ENCODE measurements at places on chromosomes 2 and 18. TPM values are rescaled to one million over a fixed set of nuclear protein-coding genes. Genes with fewer than 3 reads are reported as not detected.

GRCh38 chr2:105413206-105413605, 14.4 kb upstream of the FHL2 start:
- no peak for DNase-seq

The SOX11 gene
- total RNA-seq = 146 TPM

DNA sequence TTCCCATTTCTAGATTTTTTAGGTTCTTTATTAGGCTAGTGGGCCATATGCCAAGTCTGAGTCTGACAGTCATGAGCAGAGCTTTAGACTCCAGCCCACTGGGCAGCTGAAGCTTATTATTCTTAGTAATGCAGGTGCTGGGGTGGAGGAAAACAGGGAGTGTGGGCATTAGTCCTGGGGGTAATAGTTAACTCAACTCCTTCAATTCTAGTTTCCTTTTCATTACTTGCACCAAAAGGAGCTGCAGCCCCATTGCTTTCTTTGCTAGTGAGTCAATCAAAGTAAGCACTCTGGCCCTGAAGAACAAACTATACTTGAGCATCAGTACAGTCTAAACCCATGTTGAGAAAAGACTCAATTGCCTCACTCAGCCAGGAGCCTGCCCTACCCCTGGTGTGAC, 35.5 kb downstream of the ICOS start:
- DNase-seq = no peak

DNA sequence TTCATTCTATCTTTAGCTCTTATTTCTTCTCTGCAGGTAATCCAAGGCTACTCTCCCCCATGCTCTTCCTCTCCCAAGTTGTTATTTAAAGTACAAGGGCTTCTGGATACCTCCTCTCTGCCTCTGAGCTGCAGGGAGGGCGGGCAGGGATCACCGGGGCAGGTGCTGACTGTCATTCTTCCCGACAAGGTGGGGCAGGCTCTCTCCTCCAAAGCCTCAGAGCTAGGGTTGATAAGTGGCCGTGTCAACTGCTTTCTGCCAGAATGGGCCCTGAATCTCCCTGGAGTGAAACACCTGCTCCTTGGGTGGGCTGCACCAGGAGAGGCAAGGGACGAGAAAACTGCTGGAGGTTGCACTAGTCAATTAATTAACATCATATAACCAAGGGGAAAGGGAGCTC, 250.3 kb downstream of the SLC4A3 start:
- DNase-seq = no peak

- no peak for DNase-seq
Measured at GRCh38 chr18:69659142-69659651, 258.5 kb downstream of the DOK6 start.

GRCh38 chr18:36638224-36638623, 190.6 kb downstream of the TPGS2 start:
- no peak for DNase-seq

DNA sequence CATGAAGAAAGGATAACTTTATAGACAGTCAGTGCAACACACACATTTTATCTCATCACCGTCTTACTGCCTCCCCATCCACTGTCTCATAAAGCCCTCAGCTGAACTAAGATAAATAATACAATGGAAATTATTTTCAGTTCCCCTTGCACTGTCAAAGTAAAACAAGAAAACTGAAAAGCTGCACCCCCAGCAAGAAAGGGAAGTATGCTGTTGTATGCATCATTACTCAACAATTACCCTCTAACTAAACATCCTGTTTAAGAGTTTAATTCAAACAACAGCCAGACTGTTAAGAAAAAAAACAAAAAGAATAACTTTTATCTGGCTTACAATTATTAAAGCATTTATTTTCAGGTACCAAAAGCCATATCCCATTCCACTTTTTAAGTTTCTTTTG, 25.0 kb downstream of the MPPE1 start:
- DNase-seq = no peak

The FTCDNL1 gene
- total RNA-seq = 4.1 TPM

DNA sequence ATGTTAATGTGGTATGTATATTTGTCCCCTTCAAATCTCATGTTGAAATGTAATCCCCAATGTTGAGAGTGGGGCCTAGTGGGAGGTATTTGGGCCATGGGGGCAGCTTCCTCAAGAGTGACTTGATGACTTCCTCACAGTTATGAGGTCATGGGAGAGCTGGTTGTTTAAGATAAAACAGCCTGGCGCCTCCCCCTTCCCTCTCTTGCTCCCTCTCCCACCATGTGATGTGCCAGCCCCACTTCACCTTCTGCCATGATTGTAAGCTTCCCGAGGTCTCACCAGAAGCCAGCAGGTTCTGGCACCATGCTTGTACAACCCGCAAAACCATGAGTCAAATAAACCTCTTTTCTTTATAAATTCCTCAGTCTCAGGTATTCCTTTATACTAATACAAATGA, 258.3 kb upstream of the POU3F3 start:
- no peak for DNase-seq

The IL1R1 gene
- 1.5 TPM for total RNA-seq

DNA sequence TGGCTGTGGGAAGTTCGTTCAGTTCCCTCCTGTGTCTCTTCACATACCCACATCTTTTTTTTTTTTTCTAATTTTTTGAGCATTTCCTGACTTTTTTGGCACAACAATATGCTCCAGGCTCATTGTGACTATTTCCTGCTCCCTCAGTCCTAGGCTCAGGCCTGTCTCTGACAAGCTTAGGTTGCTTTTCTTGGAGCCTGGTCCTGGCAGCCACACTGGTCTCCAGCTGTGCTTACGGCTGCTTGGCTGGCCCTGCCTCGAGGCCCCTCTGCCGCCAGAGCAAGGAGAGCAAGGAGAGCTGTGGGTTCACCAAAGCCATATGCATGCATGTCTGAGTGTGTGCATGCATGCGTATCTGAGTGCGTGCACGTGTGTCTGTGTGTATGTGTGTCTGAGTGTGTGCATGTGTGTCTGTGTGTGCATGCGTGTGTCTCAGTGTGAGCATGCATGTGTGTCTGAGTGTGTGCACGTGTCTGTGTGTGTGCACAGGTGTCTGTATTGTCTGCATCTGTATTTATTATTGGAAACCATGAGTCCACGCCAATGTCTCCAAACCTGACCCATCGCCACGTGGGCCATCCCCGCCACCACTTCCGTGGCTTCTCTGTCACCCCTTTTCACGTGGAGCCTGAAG, 766.1 kb upstream of the SALL3 start:
- DNase-seq = no peak
